ENCODE measurements at places on chromosomes 5 and 9.
A peak's percentile ranks its signal among the peaks of the same experiment; 100 is the strongest.

GRCh38 chr5:176387384-176387925 is 943 bp downstream of the NOP16 start:
- no peak for DNase-seq

DNA sequence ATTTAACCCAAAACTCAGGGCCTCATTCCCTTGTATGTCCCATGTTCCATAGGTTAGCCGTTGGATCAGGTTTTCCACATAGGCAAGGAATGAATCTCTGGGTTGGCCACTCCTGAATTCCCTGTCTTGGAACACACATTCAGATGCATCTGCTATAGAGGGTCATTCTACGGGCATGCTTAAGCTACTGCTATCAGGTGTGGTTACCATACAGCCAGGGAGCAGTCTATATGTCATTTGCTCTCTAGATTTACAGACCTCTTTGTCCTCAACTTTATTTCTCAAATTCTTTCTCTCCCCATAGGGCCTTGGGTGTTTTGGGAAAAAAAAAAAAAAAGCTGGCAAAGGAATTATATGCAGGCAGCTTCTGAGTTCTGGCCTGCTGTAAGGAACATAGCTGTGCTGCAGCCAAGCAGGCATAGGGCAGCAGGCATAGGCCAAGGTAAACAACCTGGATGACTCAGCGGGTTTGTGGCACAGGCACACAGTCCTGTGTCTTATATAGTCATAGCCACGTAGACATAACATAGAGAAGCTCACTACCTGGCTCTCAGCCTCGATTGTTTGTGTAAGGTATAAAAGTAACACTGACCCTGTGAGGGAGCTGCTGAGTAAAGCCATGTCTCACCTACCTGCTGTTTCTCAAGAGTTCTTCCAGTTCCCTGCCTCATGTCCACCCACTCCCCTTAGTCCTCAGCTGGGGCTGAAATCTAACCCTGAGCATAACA is 141.5 kb downstream of the OSTF1 start:
- no peak for DNase-seq

- no peak for DNase-seq
Measured at GRCh38 chr5:40571729-40572128, 108.0 kb upstream of the PTGER4 start.

DNA sequence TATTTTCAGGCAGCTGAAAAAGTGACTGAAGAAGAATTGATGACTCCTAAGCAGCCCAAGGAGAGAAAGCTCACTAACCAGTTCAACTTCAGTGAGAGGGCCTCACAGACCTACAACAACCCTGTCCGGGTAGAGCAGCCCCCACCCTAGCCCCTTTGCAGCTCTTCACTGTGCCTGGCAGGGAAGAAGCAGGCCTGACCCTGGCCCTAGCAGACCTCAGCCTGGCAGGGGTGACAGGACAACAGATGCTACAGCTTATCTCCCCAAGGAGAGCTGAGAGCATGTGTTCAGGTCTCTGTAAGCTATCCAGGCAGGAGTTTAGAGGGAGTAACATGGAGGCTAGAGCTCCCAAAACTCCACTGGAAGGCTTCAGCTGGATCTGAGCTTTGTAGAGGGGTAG is 31.8 kb downstream of the DNAI1 start:
- DNase-seq: no peak

- no peak for DNase-seq
Measured at GRCh38 chr5:158549311-158549710, 550.4 kb downstream of the EBF1 start.

- no peak for DNase-seq
Measured at GRCh38 chr9:92276331-92277032, 17.0 kb downstream of the IARS1 start.

GRCh38 chr9:120197605-120198004 is 382.4 kb downstream of the CDK5RAP2 start:
- no peak for DNase-seq

- DNase-seq: no peak
Measured at GRCh38 chr9:94875300-94876020, 149.0 kb downstream of the AOPEP start.

GRCh38 chr5:169164481-169164925 is 136.4 kb downstream of the SLIT3 start:
- DNase-seq: no peak

GRCh38 chr9:84615544-84615943 is 54.0 kb upstream of the NTRK2 start:
- DNase-seq: no peak

DNA sequence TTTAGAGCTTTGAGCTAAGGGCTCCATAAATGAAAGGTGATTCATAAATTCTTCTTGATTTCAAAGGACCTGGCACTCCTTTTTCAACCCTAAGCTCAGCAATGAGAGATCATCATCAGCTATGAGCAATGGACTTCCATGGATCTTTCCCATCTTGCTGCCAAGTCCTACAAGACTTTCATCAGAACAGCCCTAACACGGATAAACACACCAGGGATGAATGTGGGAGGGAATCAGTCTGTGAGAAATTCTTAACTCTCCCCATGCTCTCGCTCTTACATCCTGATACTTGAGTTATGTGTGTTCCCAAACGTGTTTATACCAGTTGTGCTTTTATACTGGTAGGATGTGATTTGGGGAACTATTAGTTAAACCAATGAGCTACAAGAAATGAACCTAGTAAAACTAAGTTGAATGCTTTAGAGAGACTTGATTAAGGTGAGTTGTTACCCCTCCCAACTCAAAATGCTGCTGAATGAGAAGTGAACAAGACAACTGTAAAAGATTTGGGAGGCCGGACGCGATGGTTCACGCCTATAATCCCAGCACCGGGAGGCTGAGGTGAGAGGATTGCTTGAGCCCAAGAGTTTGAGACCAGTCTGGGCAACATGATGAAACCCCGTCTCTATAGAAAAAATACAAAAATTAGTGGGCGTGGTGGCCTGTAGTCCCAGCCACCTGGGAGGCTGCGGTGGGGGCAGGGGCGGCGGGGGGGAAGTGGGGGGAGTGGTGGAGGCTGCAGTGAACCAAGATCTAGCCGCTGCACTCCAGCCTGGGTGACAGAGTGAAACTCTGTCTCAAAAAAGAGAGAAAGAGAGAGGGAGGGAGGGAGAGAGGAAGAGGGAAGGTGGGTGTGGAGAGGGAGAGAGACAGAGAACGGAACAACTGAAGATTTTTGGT is 5.2 kb upstream of the RPL26L1 start:
- no peak for DNase-seq

DNA sequence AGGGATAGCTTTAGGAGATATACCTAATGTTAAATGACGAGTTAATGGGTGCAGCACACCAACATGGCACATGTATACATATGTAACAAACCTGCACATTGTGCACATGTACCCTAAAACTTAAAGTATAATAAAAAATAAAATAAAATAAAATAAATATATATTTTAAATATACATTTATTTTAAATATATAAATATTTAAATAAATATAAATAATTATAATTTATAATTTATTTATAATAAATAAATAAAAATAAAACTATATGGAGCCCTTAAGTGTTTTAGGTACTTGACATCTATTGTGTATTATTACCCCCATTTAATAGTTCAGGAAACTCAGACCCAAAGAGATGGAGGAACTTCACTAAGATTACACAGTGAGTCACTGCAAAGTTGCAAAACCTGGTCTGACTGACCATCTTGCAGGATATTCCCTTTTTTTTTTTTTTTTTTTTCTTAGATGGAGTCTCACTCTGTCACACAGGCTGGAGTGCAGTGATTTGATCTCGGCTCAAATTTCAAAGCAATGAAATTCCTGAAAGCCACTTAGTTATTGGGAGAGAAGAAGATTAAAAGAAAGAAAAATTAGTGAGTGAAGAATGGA is 5.8 kb upstream of the C5orf52 start:
- DNase-seq: no peak

GRCh38 chr5:171834461-171834860 is 48.8 kb downstream of the SMIM23 start:
- DNase-seq: no peak

- no peak for DNase-seq
Measured at GRCh38 chr5:34586117-34586885, 69.8 kb upstream of the RAI14 start.

DNA sequence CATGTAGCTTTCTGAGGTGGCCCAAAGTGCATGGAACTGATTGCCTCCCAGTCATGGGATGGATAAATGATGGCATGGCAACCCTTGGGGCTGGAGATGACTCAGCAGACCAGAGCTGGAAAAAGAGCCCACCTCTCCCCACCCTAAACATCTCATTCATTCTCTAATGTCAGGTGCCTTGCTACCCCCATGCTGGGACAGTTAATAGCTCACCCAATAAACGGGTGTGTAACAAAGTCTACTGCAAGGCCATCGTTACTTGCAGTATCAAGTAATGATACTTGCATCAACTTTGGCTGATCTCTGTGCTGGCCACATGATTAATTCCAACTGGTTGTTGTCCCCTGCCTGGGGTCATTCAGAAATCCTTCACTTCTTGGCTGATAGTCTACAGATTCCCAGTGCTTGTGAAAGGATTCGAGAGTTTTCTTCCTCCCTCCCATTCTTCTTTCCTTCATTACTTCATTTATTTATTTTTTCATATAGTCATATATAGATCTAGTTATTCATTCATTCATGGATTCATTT is 122.8 kb upstream of the TRIM32 start:
- no peak for DNase-seq

DNA sequence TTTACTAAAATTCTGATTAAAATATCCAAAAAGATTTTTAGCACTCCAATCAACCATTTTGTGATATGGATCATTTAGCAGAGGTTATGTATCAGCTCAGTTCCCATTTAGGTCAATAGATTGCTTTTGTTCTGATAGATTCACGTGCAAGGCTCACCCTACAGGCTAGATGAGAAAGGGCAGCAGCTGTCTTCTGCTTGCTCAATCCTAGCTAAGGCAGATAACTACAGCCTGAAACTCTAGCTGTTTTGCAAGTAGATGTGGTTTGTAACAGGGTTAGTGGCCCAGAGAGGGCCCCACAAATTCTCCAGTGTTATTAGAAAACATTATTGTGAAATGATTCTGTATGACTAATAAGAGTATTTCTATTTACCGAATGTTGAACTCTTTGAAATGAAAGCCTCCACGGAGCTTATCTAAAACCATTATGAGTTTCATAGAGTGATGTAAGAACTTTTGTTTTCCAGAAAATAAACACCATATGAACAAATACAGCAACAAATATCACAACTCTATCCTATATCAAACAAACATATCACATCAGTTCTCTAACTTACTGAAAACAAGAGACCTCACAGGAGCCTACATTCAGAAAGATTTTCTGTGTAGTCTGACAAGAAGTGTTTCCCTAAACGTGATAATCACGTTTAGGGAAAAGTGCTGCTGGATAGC is 841.9 kb upstream of the ACO1 start:
- DNase-seq: peak; percentile 5

DNA sequence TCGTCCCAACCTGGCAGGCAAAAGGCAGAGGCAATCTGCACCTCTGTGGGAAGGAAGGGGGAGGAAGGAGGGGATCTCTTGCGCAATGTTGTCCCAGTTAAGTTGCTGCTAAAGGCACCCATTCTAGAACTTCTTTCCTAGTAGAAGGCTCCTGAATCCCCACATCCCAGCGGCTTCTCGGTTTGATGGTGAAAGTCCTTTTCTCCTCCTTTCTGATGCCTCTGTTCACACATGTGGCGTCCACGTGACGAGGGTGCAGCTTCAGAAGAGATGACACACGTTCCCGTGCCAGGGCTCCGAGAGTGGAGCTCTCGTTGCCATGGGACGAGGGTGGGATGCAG is 96.9 kb upstream of the FCN2 start:
- no peak for DNase-seq

GRCh38 chr5:113806904-113807303 is 293.4 kb downstream of the YTHDC2 start:
- DNase-seq: no peak

DNA sequence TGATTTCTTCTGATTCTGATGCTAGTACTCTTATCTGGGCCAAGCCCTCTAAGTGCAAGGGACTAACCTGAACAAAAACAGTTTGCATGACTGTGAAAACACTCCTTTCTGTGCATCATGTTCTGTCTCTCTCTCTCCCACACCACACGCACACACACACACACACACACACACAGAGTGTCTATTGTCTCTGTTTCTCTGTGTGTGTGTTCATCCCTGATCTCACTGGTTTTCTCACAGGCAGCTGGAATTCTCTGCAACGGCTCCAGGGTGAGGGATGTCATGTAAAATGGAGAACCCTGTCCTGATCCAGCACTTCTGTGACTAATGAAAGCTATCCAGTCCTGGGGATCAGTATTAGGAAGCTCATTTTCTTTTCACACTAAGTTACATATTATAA is 453.1 kb upstream of the RGMB start:
- no peak for DNase-seq

GRCh38 chr5:151130922-151131891 is 26.4 kb downstream of the ANXA6 start:
- DNase-seq: no peak

DNA sequence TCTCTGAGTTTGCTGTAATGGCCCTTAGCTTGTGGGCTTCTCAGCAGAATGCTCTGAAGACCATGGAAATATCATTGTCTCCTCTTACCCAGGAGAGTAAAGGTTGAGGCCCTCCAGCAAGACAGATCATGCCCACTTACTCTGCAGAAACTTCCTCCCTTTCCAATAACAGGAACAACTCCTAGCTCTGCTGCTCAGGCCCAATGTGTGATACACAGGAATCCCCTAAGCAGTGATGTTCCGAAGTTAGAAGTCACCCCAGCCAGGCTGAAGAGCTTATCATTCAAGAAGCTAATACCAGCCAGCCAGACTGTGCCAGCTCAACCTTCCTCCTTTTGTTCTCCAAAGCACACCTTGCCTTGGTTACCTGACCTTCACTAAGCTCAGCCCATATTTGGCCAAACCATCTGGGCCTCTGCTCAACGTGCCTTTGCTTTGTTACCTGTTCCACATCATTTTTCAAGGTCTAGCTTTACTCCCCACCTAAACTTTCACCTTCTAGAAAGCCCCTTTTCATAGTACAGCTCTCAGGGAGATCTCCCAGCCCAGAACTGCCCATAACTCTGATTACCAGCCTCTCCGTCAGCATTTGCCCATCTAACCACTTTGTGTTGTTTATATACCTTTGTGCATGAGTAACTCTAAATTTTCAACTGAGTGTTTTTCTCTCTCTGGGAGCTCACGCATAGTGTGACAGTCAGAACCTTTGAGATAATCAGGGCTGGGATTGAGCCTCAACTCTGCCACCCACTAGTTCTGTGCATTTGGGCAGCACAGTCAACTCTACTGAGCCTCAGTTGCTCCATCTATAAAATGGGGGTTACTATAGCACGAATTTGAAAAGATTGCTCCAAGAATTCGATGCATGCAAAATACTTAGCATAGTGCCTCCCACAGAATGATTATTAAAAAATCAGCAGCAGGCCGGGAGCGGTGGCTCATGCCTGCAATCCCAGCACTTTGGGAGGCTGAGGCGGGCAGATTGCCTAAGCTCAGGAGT is 107.6 kb upstream of the CPEB4 start:
- no peak for DNase-seq

DNA sequence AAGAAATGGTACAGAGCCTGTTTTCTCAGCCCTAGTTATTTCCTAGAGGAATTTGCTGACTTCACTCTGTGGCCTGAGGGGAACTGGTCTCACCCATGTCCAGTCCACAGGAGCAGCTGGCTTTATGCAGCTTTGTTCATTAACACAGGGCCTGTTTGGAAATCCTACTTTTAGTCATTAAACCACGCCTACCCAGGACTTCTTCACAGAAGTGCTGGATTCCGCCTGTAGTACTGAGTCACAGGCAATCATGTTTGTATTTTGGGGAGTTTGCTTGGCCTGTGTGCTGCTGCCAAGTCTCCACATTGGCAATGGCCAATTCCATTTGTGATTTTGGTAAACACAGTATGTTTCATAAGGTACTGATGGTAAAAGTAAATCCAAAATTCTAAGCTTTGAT is 52.8 kb downstream of the CTNND2 start:
- no peak for DNase-seq
